Hematopoietic multipotent progenitor cell treated with erythropoietin and hydrocortisone succinate and interleukin-3 and kit ligand, for 8 days (in vitro differentiated cells): ENCODE measurements at places on chromosomes 4 and X.

DNA sequence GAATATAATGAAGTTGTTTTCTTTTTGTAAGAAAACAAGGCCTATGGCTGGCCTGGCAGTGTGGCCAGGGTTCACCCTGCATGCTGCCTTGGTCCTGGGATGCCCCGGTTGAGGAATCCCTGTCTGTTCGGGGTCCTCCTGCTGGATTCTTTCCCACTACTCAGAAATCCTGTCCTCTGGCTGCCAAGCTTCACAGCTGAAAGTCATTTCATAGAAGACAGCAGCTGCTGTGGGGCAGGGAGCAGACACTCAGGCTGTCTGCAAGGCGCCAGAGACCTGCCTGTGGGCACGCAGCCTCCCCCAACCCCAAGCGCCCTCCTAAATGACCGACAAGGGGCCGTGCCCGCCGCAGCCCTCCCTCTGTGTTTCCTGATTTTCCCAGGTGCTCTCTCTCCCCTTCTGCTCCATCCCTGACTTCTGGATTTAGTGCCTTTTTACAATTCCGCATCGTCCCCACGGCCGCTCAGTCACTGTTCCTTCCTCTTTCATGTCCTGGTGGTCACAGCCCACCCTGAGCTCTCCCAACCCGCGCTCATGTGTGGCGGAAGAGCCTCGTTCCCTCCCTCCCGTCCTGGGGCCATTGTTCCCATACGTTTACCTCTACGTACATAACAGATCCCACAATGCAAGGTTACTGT lies 27.5 kb downstream of the ZFYVE28 start:
- DNase-seq: no peak

GRCh38 chr4:8769645-8770517 lies 101.8 kb downstream of the HMX1 start:
- DNase-seq: no peak

DNA sequence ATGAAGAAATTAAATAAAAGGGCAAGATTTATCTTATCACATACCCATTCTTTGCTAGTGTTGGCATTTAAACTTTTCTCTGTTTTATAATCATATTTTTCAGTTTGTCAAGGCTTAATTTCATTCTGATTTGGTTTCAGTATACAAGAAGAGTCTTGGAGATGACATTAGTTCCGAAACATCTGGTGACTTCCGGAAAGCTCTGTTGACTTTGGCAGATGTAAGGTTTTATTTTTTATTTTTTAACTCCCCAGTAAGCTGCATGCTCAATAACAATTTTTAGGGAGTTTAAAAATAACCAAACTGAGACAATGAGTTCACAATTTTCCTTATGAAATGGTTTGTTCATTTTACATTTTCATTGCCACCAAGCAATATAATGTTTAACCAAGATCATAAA lies 39.8 kb downstream of the ANXA3 start:
- no peak for DNase-seq

GRCh38 chrX:32987142-32987541 lies 224.2 kb downstream of the DMD start:
- DNase-seq: no peak

GRCh38 chrX:108199691-108200090 lies 108.1 kb downstream of the ATG4A start:
- peak; percentile 11 for DNase-seq

- DNase-seq: no peak
Measured at GRCh38 chr4:41611881-41612871, 74.2 kb downstream of the LIMCH1 start.

DNA sequence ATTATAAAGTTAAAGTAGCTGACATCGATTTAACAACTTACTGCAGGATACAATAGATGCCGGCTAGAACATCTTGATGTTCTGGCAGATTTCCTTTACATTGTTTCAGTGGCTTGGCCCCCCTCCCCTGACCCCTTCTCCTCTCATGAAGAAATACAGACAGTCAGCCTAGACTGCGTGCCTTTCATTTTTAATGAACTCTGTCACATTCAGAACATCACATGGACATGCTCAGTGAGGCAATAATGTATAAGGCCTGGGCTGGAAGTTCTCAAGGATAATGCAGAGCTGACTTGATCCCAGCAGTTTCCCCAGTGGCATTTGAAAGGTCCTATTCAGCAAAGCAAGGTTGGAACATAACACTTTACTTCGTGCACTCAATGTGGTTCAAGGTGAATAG lies 239.2 kb downstream of the ANK2 start:
- no peak for DNase-seq
